Brain microvascular endothelial cell (primary cell): ENCODE measurements at places on chromosomes 3 and 15.

DNA sequence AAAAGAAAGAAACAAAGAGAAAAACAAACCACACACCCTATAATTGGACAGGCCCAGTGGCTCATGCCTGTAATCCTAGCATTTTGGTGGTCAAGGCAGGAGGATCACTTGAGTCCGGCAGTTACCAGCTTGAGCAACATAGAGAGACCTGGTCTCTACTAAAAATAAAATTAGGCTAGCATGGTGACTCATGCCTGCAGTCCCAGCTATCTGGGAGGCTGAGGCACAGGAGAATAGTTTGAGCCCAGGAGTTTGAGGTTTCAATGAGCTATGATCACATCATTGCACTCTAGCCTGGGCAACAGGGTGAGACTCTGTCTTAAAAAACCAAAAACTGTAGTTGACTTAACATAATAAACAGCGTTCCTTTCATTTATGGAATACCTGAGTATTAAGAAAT lies 72.3 kb upstream of the ST3GAL6 start:
- peak; percentile 54 for DNase-seq

DNA sequence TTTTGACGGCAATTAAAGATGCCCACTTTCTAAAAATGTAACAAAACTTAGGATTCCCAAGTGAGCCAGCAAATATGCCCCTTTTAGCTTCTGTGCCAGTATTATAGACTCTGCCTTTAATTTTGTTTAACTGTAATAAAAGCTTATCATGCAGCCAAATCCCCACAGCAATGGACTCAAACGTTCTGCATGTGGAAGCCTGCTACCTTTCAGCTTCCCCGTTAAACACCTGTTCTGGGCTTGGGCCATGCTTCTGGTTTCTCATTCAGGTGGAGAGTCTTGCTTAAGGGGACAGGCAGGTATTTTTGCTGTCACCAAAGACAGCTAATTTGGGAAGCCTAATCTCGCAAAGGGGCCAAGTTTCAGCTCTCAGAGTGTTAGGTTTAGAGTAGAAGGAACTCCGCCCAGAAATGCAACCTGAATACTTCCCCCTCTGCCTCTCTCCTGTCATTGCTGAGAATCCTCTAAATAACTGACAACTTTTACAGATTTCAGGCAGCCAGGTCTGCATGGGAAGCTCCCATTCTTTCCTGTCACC lies 399.4 kb upstream of the ATP11B start:
- DNase-seq: no peak

GRCh38 chr15:89820666-89821611 lies 6.3 kb upstream of the ANPEP start:
- peak; percentile 37 for DNase-seq

- DNase-seq: peak; percentile 15
Observed at GRCh38 chr15:29410338-29410737, 140.7 kb upstream of the NSMCE3 start.

DNA sequence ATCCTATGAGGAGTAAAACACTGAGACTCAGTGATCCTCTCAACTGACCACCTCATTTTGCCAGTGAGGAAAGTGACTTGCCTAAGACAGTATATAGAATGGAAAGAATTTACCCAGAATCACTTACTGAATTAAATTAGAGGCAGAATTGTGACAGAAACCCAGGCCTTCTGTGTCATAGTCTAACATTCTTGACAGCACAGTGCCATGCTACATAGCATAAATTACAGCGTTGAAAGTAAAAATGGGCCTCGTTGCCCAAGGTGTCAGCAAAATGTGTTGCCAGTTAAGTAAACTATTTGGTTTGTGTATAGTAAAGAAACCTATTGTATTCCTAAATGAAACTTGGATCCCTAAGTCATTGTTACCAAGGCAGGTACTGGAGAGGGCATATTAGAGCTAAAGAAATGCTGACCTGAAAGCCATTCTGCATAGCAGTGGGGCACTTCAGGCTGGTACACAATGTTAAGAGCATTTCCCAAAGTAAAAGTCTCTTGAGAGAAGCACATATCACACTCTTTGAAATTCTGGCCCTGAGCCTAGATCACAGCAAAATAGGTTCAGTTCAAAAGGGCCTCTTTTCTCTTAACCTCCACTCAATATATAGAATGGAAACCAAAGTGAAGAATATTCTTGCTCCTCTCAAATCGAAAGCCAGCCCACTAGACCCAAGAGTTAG lies 53.8 kb downstream of the HMG20A start:
- DNase-seq: no peak

DNA sequence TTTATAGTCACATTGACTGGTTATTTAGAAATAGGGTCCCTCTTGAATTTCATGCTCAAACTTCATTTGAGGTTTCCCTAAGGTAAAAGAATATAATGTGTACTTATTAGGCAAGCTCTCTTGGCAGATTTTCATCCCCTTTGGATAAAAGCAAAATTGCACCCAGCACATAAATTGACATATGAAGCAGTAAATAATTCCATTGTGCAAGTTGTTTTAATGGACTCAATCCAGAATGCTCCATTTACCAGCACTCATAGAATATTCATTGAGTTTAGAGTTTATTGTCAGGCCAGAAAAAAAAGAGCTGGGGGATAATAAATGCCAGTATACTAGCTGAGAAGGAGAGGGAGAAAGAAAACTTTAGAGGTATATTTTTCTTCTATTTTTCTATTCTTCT lies 136.8 kb downstream of the TPRG1 start:
- DNase-seq: no peak

DNA sequence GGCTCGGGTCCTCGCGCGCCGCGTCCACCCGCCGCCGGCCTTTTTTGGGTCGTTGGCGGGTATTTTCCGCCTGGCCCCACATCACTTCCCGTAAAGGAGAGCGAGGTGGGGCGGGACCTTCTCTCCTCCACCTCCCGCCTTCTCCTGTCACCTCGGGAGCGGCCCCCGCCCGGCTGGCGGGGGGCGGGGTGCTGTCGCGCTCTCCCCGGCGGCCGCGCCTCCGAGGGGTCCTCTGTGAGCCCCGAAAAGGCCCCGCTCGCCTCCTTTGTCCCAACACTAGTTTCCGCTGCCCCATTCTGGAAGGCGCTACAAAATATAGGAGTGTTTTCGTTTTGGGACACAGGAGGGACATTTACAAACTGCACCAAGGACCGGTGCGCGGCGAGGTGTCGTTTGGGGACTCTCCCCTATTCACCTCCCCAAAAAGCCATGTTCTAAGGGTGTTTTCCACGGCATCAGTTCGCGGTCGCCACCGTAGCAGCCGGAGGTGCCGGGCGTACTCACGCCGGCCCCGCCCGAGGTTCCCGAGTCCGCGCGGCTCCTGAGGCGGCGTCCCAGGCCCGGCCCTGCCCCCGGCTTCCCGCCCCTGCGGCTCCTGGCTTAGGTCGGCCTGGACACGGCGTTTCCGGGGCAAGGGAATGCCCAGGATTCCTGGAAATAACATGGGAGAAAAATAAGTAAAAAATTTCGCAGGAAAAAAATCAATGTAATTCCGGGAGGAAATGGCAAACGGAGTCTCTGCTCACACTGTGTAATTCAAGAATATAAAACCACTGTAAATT lies at the start of gene RAB27A:
TSS of gene RAB27A (minus strand) at position 68 of the 782 bp plus-strand sequence. CDS start 54,879 bp downstream, outside the sequence.
- no peak for DNase-seq

DNA sequence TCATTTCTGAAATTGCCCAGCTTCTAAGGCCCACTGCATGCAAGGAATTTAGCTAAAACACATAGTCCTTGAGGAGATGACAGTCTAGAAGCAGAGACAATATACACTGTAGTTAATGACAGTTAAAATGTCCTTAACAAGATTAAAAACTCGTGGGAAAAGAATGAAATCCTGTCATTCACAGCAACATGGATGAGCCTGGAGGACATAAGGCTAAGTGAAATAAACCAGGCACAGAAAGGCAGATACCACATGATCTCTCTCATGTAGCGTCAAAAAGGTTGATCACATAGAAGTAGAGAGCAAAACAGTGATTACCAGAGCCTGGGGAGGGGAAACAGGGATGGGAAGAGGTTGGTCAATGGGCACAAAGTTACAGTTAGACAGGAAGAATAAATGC lies 36.3 kb upstream of the GOLGA8J start:
- DNase-seq: no peak

- peak; percentile 76 for DNase-seq
Observed at GRCh38 chr3:192819001-192819569, 91.7 kb upstream of the FGF12 start.
